ENCODE measurements at places on chromosomes 2 and 18.

DNA sequence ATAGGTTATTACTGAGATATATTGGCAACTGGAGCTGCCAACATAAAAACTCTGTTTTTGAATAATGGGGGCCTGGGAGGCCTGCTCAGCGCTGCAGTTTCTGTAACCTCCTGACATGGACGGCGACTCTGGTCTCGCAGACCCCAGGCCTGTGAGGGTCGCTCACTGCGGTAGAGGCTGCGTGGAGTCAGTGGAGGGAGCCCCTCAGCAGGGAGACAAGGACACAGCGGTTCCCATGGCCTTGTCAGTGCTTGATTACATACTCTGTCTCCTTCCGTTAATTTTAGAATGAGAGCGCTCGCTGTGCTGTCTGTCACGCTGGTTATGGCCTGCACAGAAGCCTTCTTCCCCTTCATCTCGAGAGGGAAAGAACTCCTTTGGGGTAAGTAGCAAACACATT, 858 bp downstream of the TPO start:
- DNase-seq, result no peak

- DNase-seq, result no peak
Observed at GRCh38 chr18:26252411-26252810, 26.2 kb downstream of the TAF4B start.

DNA sequence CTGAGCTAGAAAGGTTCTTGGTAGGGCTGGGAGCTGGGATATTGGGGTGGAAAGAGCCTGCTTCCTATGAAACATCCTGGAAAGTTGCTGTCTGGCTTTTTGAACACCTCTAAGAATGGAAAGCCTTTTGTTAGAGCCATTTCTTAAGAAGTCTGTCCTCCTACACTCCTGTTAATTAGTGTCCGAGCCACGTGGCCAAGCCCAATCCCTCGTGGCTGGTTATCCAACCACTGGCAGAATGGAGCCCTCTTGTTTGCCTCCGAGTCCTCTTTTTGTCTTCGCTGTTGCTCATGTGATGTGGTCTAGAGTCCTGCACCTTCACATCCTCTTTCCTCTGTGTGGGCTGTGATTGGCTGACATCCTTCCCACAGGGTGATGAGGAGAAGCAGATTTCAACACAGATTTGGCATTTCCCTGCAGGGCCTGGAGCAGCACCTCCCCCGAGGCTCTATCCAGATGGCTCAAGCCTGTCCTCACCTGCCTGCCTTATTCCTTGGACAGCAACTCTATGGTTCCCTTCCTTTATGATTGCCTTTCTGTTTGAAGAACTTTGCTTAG, 8.2 kb upstream of the TOGARAM2 start:
- no peak for DNase-seq

GRCh38 chr2:33086400-33087015, 139.8 kb downstream of the LTBP1 start:
- DNase-seq, result no peak

GRCh38 chr2:47506024-47506423, 103.1 kb downstream of the MSH2 start:
- no peak for DNase-seq

DNA sequence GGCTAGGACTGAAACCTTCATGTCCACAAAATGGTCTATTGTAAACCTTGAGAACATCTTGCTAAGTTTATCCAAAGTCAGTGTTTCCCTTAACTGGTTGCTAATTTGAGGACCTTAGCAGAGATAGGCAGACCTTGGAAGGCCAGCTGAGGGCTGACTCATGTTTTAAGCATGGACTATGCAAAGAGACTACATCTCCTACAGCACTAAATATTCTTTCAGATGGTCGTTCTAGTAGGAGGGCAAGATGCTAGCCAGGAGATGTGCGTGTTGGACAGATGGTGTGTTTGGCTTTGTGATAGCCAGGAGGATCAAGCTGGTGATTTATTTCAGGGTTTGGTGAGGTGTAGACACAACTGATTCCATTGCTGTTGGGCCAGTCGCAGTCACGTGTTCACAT, 75.8 kb downstream of the NRP2 start:
- no peak for DNase-seq

DNA sequence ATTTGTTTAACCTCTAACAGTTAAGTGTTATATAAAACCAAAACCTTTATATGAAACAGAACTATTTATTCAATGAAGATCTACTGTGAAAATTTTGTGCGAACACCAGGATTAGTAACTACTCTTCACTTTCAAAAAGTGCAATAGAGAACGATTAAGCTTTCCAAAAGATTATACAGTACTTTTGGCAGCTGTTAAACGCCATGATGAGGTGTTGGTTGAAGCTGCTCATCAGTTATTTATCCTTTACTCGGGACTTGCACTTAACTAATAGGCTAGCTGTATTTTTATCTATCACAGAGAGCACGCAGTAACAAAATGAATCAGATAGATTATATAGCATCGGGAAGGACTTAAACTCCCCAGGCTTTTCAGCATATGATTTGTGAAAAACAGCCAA, 113.6 kb downstream of the GCA start:
- DNase-seq, result no peak

DNA sequence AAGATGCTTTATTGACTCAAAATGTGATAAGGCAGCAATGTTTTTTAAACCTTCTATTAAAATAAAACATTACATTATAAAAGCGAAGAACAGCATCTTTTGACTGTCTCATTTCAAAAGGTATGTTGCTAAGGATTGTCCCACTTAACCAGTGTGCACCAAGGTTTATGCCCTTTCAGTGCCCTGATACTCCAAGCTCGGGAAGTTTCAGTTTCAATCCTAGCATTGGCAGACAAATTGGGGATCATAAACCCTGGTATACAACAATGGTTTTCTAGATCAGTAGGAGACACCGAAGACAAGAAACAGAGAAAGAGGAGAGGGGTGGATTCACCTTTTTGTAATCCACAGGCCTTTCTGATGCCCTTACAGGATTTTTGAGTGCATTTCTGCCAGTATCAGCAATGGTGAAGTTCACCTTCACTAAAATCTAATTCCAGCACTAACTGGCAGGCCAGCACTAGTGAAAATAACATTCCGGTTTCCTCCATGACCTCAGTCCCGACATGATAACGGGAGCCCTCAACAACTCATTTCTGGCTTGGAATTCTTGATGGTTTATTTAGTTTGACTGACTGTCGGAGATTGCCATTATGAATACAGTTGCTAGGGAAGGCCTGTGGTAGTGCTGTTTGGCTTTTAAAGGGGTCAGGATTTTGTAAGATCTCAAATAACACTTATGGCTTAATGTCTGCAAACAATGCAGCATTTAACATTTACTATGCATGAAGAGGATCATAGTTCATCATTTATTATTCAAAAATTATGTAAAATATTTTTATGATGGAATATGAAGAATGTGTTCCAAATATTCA, 33.3 kb upstream of the FIGN start:
- DNase-seq, result no peak

- no peak for DNase-seq
Observed at GRCh38 chr18:36284268-36284667, 13.2 kb upstream of the FHOD3 start.

DNA sequence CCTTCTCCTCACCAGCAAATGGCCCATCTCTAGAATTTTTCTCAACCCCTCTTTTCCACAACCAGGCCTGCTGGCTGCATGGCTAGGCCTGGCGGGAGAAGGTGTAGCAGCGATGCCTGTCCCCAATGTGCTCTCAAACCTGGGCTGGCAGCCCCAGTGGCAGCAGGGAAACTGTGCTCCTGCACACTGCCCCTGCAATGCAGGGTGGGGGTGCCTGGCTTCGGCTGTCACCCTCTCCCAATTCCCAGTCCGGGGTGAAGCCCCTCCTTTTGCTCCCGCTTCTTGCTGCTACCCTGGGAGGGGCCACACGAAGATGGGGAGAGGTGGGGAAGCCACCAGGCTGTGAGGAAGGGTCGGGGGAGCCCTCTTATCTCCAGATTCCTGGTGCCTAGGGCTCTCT, 36.1 kb upstream of the OTOF start:
- no peak for DNase-seq

DNA sequence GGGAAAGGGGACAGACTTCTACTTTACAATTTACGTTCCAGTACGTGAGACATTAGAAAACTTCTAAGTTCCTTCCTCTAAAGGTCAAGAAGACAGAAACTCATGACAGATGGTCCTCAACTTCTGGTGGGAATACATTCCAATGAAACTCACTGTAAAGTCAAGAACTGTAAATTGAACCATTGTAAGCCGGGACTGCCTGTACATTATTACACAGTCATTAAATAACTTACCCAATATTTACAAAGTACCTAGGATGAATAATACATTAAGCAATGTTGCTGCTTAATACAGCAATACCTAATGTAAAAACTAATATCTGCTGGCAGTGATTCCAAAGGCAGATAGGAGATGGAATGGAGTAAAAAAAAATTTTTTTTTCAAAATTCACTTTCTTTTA, 51.9 kb downstream of the CDH2 start:
- DNase-seq, result no peak

- peak; percentile 18 for DNase-seq
Observed at GRCh38 chr2:208326016-208326415, 60.0 kb downstream of the PIKFYVE start.

GRCh38 chr18:21703241-21703820, 1.2 kb downstream of the ABHD3 start:
- peak; percentile 31 for DNase-seq

DNA sequence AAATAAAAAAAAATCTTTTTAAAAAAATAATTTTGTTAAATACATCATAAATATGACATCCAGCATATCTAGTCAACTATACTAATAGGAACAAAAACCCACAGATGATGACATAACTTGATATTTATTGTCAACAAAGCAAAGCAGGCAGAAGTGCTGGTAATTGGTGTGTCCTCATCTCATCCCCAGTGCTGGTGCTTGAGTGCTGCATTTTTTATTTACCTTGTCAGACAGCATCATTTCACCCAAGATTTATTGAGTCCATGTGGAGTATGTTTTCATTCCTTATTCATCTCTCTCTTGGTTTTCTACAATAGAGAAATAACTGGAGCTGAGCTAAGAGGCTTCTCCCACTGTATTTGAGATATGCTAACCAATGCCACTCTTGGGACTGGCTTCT, 191.6 kb upstream of the SLC14A2 start:
- DNase-seq, result no peak

- no peak for DNase-seq
Observed at GRCh38 chr2:144659731-144660275, 139.9 kb upstream of the ZEB2 start.

- no peak for DNase-seq
Observed at GRCh38 chr2:19359456-19359855, 1.0 kb upstream of the OSR1 start.

GRCh38 chr18:63177919-63178821, 141.4 kb downstream of the BCL2 start:
- no peak for DNase-seq

DNA sequence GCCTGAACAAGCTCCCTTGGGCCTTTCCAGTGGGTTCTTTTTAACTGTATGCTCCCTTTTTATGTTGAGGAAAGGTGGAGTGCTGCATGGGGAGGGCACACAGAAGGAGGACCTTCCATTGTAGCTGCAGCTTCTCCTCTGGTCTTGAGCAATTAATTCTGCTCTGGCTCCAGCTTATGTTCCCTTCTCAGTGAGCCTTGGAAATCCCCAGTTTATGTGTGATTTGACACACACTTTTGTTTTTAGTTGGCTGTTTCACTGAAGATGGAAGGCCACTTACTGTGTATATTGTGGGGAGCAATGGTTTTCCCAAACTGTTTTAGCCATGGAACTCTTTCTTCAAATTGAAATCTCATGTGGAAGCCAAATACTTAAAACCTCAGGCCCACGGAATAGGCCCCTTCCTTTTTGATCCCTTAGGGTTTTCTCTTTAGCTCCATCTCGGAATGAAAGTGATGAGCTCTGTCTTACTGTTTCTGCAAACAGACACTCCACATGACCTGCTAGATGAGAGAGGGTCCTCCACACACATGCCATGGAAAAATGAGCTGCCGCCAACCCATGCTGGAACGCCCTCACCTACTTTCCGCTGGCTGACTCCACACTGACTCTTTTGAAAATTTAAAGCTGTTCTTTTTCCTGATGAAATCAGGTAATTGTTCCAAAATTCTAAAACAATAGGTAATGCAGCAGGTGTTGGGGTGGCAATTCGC, 280.9 kb upstream of the SIX2 start:
- DNase-seq, result no peak
